ENCODE measurements at places on chromosomes 3 and 15.
A peak's percentile ranks its signal among the peaks of the same experiment; 100 is the strongest.

GRCh38 chr15:64571857-64572291 is 111.5 kb downstream of the ZNF609 start:
- no peak for DNase-seq

DNA sequence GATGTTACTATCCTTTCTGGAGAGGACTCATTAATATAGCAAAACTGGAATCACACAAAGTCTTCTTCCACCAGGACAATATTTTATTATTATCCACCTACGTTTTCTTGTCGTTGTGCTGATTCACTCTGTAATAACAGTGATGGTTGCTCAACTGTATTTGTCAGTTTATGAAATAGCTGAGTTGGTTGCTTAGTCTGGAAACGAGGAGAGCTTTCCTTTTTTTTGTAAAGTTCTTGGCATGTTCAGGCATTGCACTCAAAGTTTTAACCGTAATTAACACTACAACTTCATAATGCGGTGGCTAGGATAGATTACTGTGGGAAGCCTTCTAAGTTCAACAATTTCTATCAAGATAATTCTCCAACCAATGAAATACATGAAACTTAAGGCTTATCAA is 131.2 kb downstream of the RAP2B start:
- peak; percentile 45 for DNase-seq

DNA sequence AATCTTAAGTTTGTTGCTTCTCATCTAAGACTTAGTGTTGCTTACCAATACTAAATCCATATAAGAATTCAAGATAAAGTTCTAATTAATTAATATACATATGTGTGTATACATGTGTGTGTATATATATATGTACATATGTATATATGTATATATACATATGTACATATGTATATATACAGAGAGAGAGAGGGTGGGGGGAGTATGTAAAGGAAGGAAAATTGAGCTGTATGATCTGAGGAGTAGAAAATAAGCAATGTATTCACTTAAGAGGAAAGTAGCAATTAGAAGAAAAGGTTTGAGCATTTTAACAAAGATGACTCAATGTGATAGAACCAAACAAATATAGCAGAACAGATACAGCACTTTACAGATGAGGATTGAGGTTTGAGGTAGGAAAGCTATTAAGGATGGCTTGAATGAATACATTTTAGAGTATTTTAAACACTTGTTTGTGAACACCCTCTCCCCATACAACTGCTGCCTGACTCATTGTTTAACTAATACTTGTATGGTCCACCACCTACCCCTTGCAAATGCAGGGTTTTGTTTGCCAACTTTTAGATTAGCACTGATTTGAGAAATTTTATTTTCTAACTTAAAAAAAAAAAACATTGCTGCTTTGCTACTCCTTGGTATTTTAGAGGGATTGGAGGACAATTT is 681.1 kb upstream of the CADM2 start:
- no peak for DNase-seq

DNA sequence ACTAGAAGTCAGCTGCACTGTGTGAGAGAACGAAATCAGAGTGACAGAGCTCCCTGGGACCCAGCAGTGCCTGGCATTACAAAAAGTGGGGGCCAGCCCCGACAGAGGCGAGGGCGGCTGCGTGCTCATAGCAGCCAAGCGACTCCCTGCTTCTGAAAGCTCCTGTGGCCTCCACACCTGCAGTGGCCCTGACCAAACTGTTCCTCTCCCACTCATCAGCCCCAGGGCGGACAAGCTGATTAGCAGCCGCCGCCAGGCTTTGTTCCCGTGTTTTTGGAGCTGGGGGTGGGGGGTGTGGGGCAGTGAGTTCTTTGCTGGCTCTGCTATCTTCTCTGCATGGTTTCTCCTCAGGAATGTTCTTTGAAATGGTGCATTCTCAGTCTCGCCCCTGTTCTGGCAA is 58.1 kb downstream of the DGKG start:
- DNase-seq: no peak

DNA sequence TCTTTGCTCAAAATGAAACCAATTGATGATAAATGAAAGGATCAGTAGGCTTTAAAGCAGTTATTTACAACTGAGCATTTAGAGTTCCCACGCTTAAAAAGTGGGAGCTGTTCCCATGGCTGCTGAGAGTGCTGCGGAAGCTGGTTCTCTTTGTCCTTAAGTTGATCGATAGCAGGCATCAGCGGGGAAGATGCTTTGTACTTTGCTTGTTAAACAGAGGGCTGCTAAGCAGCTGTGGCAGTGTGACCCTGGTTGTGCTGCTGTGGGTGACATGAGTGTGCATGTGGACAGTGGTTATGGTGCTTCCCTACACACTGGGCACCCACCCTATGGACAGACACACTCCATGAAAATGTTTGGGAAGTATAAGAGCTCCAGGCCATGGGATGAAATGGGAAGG is 96.3 kb downstream of the PTPRG start:
- DNase-seq: no peak

GRCh38 chr3:175413926-175414325 is 554.8 kb downstream of the NAALADL2 start:
- no peak for DNase-seq

GRCh38 chr15:67917037-67917436 is 77.2 kb upstream of the RNU6-1 start:
- no peak for DNase-seq

GRCh38 chr3:156459434-156459833 is 95.5 kb downstream of the SSR3 start:
- no peak for DNase-seq

DNA sequence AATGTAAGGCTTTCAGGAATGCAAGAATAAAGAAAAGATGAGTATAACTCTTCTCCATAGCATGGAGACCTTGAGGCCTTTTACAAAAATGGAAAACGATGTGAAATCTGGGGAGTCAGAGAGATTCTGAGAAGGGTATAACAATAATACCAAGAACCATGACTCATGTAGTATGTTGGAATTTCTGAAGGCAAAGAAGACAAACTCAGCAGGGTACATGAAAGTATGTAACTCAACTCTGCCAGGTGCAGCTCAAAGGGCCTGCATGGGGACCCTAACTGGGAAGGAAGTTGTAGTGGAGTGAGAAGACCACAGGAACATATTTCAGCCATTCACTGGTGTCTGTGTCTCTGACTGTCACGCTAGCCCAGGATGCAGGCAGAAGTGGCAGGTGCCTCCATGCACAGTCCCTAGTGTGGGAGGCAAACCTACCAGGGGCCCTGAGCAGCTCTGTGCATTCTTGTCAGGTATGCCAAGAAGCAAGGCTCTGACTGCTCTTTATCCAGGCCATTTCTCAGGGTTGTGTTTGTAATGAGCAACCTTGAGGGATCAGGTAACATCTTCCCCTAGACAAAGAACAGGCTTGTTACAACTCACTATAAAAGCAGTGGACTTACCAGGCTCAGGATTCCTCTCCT is 57.2 kb downstream of the GPR156 start:
- DNase-seq: no peak

DNA sequence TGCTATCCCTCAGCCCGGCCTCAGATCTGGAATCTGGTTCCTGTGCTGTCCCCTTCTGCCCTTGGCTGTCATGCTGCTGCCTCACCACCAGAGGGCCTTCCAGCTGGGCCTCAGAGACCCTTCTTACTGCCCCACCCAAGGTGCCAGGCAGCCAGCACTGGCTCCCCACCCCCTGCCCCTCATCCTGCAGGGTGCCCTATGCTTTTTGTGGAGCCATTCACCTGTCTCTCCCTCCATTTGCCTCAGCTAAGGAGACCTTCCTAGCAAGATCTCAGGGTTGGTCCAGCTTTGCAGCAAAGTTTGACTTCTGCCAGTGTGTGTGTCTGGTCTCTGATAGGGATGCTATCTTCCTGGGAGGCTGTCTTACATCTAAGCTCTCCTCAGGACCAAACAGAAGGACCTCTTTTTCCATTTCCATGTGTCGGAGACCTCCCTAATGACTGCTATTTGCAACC is 1.9 kb upstream of the VWA5B2 start:
- DNase-seq: peak; percentile 58

GRCh38 chr3:32239307-32240158 is 1.1 kb downstream of the CMTM8 start:
- no peak for DNase-seq

Measured in AG08395 (cell line).